ENCODE measurements at places on chromosomes 1 and 21. TPM values are rescaled to one million over a fixed set of nuclear protein-coding genes. Genes with fewer than 3 reads are reported as not detected.

LCE1C gene
- not detected for polyA plus RNA-seq

FABP3 gene
- polyA plus RNA-seq, result 50.2 TPM

- no peaks in the 10 kb centered on the region for H3K36me3 ChIP-seq
- no peak overlapping the region for H3K27ac ChIP-seq
- H3K4me1 ChIP-seq, result peaks cover 33% of the 10 kb centered on the region
These were observed 8.7 kb downstream of the TAL1 start for GRCh38 chr1:47223174-47223920.

DNA sequence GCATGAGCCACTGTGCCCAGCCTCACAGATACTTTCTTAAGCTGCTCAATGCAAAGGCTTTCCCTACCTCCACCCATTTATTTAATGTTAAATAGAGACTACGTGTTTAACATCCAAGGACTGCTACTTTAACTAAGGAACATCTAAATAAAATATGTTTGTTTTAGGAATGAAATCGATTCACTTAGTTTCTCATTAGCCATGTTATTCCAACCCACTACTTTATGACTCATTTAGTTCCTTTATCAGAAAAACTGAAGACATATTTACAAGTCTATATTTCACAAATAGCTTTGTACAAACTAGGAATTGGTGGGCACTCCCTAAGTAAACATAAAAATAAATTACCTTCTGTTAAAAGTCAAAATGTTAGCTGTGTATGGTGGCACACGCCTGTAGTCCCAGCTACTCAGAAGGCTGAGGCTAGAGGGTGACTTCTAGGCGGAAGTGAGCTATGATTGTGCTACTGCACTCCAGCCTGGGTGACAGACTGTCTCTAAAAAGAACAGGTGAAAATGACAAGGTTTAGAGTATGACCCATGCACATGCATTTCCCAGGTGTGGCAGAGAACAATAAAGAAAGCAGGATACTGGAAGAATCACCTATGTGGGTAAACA, 39.9 kb upstream of the AK4 start:
- H3K4me3 ChIP-seq, result no peak overlapping the region
- no peak for DNase-seq
- no peak overlapping the region for H3K27ac ChIP-seq
- no peaks in the 10 kb centered on the region for H3K27me3 ChIP-seq

GRCh38 chr1:224651188-224651587, 35.1 kb downstream of the CNIH3 start:
- DNase-seq, result no peak
- H3K4me3 ChIP-seq, result no peak overlapping the region

- H3K27me3 ChIP-seq, result no peaks in the 10 kb centered on the region
- DNase-seq, result no peak
- no peaks in the 10 kb centered on the region for H3K36me3 ChIP-seq
- H3K27ac ChIP-seq, result no peak overlapping the region
- no peak overlapping the region for H3K4me3 ChIP-seq
These were observed 136.8 kb downstream of the FASLG start for GRCh38 chr1:172795741-172796140.

GRCh38 chr1:4702464-4702863, 48.1 kb downstream of the AJAP1 start:
- no peaks in the 10 kb centered on the region for H3K27me3 ChIP-seq
- no peak overlapping the region for H3K27ac ChIP-seq
- H3K36me3 ChIP-seq, result no peaks in the 10 kb centered on the region
- DNase-seq, result no peak
- H3K4me3 ChIP-seq, result no peak overlapping the region
- no peaks in the 10 kb centered on the region for H3K4me1 ChIP-seq
